ENCODE measurements at places on chromosomes 2 and 18.

GRCh38 chr18:59672235-59672711 lies 24.9 kb downstream of the CCBE1 start:
- DNase-seq: no peak

DNA sequence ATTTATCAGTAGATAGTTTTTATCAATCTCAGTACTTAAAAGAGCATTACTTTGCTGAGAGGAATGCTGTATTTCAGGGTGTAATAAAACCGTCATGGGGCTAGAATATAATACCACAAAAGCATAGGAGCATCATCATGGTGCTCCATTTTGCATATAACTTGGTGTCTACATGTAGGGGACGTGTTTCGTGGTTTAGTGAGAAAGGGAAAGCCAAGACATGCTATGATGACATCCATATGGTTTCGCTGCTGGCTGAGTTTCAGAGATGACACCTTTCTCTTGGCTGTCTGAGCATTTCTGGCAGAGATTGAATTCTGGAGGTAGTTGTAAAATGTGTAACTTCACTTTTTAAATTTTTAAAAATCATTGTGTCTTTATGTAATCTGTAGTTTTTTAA lies 32.4 kb downstream of the WDR43 start:
- DNase-seq: no peak

GRCh38 chr2:7609556-7609955 lies 692.3 kb downstream of the RNF144A start:
- DNase-seq: no peak

- DNase-seq: no peak
Observed at GRCh38 chr2:28833740-28834470, 23.3 kb downstream of the SPDYA start.

DNA sequence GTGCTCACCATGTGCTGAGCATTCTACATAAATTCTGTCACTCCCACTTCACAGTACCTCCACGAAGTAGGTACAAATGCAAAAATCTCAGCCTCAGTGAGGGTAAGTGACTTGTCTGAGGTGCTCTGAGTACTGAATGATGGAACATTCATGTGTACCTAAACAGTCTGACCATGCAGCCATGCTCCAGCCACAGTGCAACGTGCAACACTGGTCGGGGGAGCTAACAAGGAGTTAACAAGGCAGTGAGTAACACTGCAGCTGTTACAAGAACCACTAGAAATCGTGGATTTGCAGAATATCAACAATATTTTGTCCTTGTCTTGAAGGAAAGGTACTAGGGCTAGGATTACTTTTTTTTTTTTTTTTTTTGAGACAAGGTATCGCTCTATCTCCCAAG lies 36.6 kb upstream of the NDUFV2 start:
- no peak for DNase-seq

DNA sequence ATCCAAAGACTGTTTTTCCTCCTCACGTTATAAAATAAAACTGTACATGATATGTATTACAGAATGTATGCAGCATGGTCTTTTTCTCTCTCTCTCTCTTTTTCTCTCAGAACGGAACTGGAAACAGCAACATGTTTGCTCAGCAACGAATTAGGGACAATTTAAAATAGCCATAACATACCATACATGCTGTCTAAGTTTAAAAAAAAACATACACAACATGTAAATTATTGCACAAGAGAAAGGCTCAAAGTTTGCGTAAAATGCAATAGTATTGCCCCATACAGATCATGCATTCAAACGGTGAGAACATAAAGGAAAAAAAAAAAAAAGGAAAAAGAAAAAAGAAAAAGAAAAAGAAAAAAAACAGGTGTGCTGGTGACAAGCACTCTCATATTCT lies 93.6 kb downstream of the BCL11A start:
- no peak for DNase-seq
